ENCODE measurements at places on chromosomes 5 and 9.

- no peak for DNase-seq
These were observed 2.5 kb downstream of the RALGDS start for GRCh38 chr9:133118568-133118967.

GRCh38 chr5:89733772-89734171, 675.8 kb downstream of the CETN3 start:
- no peak for DNase-seq

GRCh38 chr5:113336975-113337374, 97.8 kb downstream of the TSSK1B start:
- no peak for DNase-seq

- peak; percentile 32 for DNase-seq
These were observed 99.0 kb downstream of the GTF3C4 start for GRCh38 chr9:132768932-132769905.

DNA sequence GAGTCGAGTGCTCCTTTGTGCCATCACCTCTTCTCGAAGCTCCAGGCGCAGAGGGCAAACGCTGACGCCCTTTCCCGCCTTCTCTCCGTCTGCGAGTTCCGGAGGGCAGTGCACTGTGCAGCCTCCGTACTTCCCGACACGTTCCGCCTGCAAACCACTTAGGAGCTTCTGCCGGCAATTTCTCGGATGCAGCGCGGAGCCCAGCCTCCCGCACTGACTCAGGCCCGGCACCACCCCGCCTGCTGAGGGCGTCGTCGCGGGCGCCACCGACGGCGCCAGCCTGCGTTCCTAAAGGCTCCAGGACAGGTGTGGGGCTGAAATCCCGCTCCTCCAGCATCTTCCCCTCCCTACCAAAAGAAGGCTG, 9.3 kb upstream of the TRIM36 start:
- DNase-seq, result peak; percentile 28
